Activated T-helper 1 cell treated with anti-CD3 and anti-CD28 coated beads, Interleukin-2, amount 50 U/mL, for 16 hours (primary cell): ENCODE measurements at places on chromosomes 3 and 15.

GRCh38 chr15:53129121-53129904 is 339.2 kb upstream of the ONECUT1 start:
- DNase-seq, result no peak

GRCh38 chr3:52854013-52854412 is 19.2 kb upstream of the MUSTN1 start:
- DNase-seq, result no peak

- no peak for DNase-seq
Observed at GRCh38 chr3:170723241-170723640, 137.4 kb upstream of the SLC7A14 start.

GRCh38 chr3:122295266-122296062 is 29.6 kb upstream of the CSTA start:
- no peak for DNase-seq
